Osteoblast (primary cell): ENCODE measurements at places on chromosomes 3 and 15. TPM values are rescaled to one million over a fixed set of nuclear protein-coding genes. Genes with fewer than 3 reads are reported as not detected.
A peak's percentile ranks its signal among the peaks of the same experiment; 100 is the strongest.

DNA sequence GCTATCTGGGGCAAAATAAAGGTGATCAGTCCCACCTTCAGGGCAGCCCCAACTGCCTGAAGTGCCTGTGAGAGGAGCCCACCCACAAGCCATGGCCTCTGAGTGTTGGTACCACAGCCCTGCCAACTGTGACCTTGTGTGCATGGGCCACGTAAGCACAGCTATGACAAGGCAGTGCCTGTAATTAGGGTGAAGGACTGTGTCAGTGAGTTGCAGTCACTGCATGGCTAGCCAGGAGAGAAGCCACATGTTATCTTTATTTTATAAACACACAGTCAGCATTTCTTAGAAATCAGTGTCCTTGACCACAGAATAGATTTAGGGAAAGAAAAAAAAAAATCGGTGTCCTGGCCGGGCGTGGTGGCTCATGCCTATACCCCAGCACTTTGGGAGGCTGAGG is 24.8 kb downstream of the EXOSC7 start:
- DNase-seq: no peak
- peaks cover 2% of the 10 kb centered on the region for H3K4me1 ChIP-seq
- H3K4me3 ChIP-seq: no peak overlapping the region
- no peaks in the 10 kb centered on the region for H3K27me3 ChIP-seq
- H3K36me3 ChIP-seq: peaks cover 72% of the 10 kb centered on the region

DNA sequence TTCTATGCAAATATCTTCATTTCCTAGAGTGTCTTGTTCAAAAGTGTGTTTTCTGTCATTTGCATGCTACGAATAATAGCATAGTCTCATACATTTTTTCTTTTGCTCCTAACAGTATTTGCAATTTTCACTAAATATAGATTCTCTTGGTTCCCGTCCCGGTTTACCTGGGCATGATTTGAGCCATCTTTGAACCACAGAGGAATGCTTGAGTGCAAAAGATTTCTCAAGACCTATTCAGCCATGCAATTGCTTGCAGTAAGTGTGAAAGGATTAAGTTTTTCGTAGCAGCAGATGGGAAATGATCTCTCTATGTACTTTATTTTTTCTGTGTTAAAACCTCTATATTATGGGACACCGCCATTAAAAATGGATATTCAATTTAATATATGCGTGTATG is 733.0 kb downstream of the ZPLD1 start:
- no peak overlapping the region for H3K4me3 ChIP-seq
- H3K4me1 ChIP-seq: no peaks in the 10 kb centered on the region
- no peak for DNase-seq
- H3K36me3 ChIP-seq: no peaks in the 10 kb centered on the region
- H3K27me3 ChIP-seq: no peaks in the 10 kb centered on the region

DNA sequence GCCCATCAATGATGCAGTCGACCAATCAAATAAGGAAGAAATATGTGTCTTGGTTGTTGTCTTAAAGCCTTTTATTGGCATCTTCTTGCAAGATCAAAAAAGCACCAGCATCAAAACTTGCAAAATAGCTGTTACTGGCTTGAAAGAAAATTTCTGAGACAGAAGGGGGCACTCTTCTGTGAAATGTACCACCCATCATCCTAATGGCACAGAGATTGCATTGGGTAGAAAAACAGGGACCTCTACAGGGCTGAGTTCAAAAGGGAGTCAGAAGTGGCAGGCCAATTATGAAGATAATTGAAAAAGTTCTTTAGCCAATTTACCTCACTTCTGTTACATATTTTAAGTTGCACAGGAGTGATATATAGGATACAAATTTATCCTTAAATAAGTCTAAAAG is 122.3 kb upstream of the GPR149 start:
- H3K27me3 ChIP-seq: no peaks in the 10 kb centered on the region
- no peaks in the 10 kb centered on the region for H3K4me1 ChIP-seq
- no peak for DNase-seq
- no peak overlapping the region for H3K27ac ChIP-seq
- no peaks in the 10 kb centered on the region for H3K36me3 ChIP-seq

- H3K4me1 ChIP-seq: peaks cover 36% of the 10 kb centered on the region
- H3K27ac ChIP-seq: peak overlapping the region; percentile 73
- no peaks in the 10 kb centered on the region for H3K36me3 ChIP-seq
Observed at GRCh38 chr3:64266065-64266931, 41.0 kb upstream of the PRICKLE2 start.

Gene ALS2CL
- total RNA-seq: 1.1 and 1.8 TPM in 2 replicates

DNA sequence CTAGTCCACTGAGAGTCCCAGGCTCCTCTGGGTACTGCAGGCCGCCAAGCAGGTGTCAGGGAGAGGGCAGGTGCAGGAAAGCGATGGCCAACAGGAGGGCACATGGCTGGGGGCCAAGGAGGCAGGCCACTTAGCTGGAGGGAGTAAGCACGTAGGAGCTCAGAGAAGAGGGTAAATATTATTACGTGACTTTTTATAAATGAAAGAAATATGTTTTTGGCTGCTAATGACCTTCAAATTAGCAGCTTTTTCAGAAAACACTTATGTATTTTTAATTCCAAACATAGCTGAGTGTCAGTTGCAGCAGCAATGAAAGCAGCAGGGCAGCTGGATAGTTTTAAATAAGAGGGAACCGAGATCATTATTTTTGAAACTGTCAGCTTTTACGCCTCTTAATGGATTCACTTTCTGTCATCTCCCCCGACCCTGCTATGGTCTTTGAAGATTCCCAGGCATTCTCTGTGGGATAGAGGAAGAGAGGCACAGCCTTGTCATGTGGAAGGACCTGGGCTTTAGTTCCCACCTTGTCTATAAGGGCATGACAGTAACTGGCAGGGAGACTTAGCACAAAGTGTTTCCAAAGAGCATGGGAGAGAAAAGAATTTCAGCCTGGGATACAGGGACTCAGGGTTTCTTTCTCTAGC is 477.1 kb downstream of the EPHB1 start:
- no peaks in the 10 kb centered on the region for H3K4me1 ChIP-seq
- H3K27ac ChIP-seq: no peak overlapping the region
- no peak for DNase-seq
- no peaks in the 10 kb centered on the region for H3K27me3 ChIP-seq

DNA sequence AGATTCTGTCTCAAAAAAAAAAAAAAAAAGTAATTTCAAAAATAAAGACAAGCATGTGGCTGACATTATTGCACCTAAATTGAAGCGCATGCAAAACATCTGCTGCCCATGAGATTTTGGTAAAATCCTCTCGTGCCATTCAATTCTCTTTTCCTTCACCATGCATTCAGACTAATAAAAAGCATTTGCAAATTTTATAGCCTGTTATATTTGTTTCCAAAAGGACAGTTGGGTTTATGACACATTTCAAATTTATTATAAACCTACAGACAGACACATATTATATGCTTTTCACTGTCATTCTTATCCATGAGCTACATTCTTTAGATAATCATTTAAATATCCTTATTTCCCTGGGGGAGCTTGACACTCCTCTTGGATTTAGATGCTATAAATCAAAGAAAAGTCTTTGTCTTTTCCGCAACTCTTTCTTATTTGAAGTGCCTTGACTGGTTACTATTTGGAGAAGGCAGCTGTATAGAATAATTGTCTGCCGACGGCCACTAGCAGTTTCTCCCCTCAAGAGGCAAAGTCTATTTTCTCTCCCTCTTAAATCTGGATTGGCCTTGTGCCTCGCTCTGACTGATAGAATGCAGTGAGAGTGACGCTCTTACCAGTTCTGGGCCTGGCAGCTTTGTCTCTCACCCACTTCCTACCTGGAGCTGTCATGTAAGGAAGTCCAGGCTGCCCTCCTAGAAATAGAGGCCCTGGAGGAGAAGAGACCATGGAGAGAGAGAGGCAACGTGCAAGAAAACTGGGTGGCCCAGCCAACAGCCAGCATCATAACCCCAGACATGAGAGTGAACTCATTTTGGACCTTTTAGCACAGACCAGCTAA is 6.8 kb upstream of the LRIG1 start:
- no peak overlapping the region for H3K4me3 ChIP-seq
- no peak for DNase-seq
- peaks cover 36% of the 10 kb centered on the region for H3K27me3 ChIP-seq
- no peak overlapping the region for H3K27ac ChIP-seq

DNA sequence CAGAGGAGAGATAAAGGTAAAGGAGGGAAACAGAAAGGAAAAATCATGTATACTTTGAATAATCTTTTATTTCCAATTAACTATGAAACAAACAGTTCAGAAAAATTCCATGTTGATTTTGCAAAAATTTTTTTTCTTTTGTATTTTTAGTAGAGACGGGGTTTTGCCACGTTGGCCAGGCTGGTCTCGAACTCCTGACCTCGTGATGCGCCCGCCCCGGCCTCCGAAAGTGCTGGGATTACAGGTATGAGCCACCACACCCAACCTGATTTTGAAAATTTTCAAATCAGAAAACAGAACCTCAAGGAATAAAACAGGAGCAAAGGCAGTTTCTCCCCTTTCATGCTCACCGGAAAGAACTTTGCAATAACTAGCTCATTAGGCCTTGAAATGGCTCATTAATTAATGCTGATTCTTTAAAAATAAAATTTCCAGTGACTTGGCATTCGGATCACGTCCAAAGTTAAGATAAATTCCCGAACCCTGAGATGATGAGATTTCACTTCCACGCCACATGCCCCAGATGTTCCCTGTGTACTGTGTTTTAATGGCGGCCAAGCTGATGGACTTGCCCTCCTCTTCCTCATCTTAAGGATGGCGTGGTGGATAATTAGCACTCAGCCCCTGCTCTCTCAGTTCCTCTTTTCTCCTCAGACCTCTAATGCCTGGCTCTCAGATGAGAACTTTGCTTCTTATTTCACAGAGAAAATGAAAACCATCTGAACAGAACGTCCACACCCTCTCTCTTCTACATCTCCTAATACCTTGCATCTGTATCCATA is 10.8 kb downstream of the BCL2L10 start:
- H3K27ac ChIP-seq: peak overlapping the region; percentile 80
- H3K4me3 ChIP-seq: no peak overlapping the region
- no peaks in the 10 kb centered on the region for H3K36me3 ChIP-seq
- H3K4me1 ChIP-seq: peaks cover 20% of the 10 kb centered on the region

Gene KY
- 2.1 and 3.6 TPM in 2 replicates for total RNA-seq

Gene CD200R1
- under 0.01 and 0.29 TPM in 2 replicates for total RNA-seq

Gene KIF9
- total RNA-seq: 3.5 and 5.1 TPM in 2 replicates

- no peaks in the 10 kb centered on the region for H3K36me3 ChIP-seq
- DNase-seq: no peak
- peak overlapping the region; percentile 80 for H3K27ac ChIP-seq
- no peaks in the 10 kb centered on the region for H3K27me3 ChIP-seq
- H3K4me1 ChIP-seq: peaks cover 65% of the 10 kb centered on the region
- H3K4me3 ChIP-seq: peak overlapping the region; percentile 83
Observed at GRCh38 chr15:63504979-63505841, 817 bp downstream of the USP3 start.

Gene ASTE1
- 9.8 and 12.1 TPM in 2 replicates for total RNA-seq

DNA sequence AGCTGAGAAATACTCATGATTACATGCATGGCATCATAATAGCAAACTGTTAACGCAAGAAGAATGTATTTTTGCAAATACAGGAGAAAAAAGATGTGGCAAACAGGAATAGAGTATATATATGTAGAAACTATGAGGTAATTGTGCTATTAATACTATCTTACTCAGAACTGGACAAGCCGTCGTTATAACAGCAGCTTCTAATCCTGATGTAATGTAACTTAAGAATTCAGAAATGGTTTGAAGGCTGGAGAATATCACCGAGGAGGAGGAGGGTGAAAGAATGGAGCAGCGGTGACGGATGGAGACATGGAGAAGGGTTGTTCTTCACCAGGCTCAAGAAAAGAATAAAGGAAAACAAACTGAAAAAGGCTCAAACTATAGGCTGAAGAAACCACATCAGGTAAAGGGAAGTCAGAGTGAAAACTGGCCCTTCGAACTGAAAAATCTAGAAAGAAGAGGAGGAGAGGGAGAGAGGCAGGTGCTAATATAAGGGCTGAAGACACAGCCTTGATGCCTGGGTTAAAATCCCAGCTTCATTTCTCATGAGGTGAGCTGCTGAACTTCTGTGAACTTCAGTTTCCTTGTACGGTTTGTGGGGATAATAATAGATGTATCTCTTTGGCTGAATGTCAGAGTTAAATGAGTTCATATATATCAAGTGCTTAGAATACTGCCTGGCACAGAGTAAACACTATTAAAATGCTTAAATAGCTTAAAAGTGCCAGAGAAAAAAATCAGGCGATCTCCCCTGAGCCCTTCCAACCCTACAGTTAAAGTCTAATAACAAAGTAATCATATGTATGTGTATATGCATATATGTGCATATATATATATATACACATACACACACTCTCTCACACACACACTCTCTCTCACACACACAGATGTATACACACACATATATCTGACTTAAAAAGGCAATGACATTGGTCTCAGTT is 43.9 kb downstream of the GOLIM4 start:
- peak overlapping the region; percentile 72 for H3K27ac ChIP-seq
- H3K36me3 ChIP-seq: no peaks in the 10 kb centered on the region
- no peak for DNase-seq
- no peak overlapping the region for H3K4me3 ChIP-seq
- H3K4me1 ChIP-seq: peaks cover 22% of the 10 kb centered on the region

DNA sequence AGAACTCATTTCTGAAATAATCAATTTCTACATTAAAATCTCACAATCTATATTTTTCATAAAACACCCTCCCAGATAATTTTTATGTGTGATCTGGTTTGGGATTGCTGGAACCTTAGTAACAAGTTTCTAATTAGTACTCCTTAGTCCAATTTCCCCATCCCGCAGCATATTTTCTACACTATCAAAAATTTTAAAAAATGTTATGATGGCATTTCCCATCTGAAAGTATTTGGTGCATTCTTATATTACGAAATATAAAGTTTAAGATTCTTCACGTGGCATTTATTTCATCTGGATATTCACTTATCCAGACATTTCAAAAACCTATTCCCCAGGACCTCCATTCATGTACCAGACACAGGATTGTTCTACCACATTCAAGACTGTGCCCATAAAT is 1.5 kb downstream of the OR5H14 start:
- H3K36me3 ChIP-seq: no peaks in the 10 kb centered on the region
- H3K4me3 ChIP-seq: no peak overlapping the region
- H3K27me3 ChIP-seq: no peaks in the 10 kb centered on the region

GRCh38 chr15:88707771-88708654 is 69.2 kb downstream of the ISG20 start:
- H3K4me1 ChIP-seq: peaks cover 21% of the 10 kb centered on the region
- H3K4me3 ChIP-seq: no peak overlapping the region
- peak overlapping the region; percentile 56 for H3K27ac ChIP-seq
- DNase-seq: peak; percentile 95

- no peak overlapping the region for H3K4me3 ChIP-seq
- H3K36me3 ChIP-seq: no peaks in the 10 kb centered on the region
- peaks cover under 1% of the 10 kb centered on the region for H3K4me1 ChIP-seq
Observed at GRCh38 chr3:108125550-108126071, 34.8 kb upstream of the CD47 start.

DNA sequence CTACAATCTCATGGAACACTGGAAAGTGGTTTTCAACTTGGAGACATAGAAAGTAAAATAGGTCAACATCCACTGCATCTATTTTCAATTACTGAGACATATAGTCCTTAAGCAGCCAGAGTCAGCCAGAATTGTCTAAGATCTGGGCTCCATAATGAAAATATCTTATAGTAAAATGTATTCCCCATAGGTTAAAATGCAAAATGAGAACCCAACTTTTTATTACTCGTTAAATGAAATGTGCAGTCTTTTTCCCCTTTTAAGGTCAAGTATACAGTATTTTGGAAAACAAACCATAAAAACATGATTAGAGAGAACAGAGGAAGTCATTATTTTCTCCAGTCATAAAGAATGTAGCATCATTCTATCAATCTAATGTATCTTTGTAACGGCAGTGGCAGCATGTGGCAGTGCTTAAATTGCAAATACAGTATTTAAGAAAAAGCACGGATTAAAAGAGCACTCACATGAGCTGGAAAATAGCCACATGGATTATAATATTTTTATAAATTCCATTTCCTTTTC is 64.4 kb upstream of the CPB1 start:
- H3K36me3 ChIP-seq: no peaks in the 10 kb centered on the region
- no peak for DNase-seq
- H3K4me1 ChIP-seq: no peaks in the 10 kb centered on the region
- peaks cover 8% of the 10 kb centered on the region for H3K27me3 ChIP-seq
- no peak overlapping the region for H3K27ac ChIP-seq

Gene EFCC1
- total RNA-seq: not detected in 2 replicates

Gene SNTN
- not detected in 2 replicates for total RNA-seq
